ENCODE measurements at places on chromosomes 2 and 18.

GRCh38 chr2:177830881-177831386, 241.6 kb downstream of the PDE11A start:
- no peak for DNase-seq

GRCh38 chr2:224389317-224389716, 12.6 kb downstream of the FAM124B start:
- DNase-seq, result no peak

GRCh38 chr2:60528281-60529020, 25.0 kb downstream of the BCL11A start:
- no peak for DNase-seq

- no peak for DNase-seq
These were observed 146.8 kb downstream of the TGIF1 start for GRCh38 chr18:3596637-3597384.

GRCh38 chr2:223032187-223033142, 19.5 kb upstream of the KCNE4 start:
- peak; percentile 90 for DNase-seq

Measured in RPMI7951 (cell line).